Astrocyte of the spinal cord (primary cell): ENCODE measurements at places on chromosomes 1 and 21.
A peak's percentile ranks its signal among the peaks of the same experiment; 100 is the strongest.

- DNase-seq: no peak
These were observed 49.5 kb upstream of the DMRTB1 start for GRCh38 chr1:53409695-53410094.

DNA sequence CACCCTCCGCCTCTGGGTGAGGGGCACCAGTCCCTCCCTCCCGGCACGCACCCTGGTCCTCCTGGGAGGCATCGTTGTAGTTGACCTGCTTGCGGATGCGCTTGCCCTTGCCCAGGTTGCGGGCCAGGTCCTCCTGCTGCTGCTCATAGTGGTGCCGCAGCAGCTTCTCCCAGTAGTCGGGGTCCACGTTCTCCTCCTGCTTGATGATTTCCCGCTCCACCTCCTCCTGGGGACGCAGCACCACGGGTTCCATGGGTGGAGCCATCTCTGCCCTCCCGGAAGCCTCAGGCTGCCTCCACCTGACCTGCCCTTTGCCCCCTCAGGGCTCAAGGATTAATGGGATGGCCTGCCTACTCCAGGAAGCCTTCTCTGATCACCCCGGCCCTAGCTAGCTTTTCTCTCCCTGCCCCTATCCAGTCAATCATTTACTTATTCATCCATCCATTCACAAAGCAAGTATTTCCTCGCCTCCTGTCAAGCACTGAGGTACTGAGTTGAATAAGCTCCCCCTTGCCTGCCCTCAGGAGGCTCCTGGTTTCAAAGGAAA is 53.5 kb downstream of the CHD5 start:
- DNase-seq: no peak

DNA sequence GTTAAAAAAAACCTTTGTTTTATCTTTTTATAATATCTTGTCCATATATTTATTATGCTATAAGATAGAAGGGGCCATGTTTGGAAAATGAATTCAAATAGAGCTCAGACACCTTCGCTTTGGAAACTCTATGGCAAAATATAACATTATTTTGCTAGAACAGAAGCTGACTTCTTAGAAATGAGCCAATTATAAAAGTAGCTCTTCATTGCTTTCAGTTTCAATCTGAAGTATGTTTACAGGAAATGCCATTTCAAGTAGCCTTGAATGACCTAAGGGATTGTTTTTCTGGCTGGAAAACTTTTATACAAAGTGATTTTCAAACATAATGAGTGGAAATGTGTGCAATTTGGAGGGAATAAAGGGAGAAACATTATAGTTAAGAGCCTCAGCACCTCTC is 37.8 kb upstream of the GBP5 start:
- DNase-seq: peak; percentile 25

DNA sequence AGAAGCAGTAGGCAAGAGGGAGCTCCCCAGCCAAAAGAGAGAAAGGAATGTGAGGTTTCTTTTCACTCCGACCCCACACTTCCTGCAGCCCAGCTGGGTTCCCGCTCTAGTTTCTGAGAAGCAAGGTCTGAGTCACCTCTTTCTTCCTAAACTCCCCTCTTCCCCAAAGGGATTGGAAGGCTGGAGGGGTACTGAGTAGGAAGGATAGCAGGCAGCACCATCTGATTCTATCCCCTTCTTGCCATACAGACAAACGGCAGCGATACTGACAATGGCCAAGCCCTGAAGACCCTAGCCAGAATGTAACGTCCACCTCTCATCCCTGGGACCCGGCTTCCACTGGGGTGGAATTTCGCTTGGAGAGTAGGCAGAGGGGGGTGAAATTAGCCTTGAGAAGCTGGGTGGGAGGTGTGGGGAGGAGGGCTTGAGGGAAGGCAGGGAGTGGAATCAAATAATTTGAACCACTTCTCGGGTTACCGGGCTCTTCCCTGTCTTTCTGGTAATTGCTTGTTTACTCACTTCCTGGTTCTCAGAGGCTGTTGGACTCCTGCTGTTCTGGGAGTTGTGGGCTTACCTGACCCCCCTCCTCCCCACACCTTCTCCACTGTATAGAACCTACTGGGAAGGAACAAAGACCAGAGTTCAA is 13.2 kb downstream of the IER5 start:
- DNase-seq: peak; percentile 82

DNA sequence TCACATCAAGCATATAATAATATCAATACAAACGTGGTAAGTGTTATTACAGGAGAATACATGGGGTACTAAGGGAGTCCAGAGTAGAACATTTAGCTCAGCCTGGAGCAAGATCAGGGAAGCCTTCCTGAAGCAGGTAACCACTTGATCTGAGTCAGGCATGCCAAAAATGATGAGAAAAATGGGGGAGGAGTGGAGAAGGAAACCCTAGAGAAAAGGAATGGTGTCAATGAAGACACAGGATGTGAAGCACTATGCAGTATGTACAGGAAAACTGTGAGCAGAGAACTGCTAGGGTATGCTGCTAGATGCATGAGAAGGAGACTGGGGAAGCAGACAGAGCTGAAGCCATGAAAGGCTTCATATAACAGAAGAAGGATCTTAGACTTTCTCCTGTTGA is 84.7 kb downstream of the NOTCH2 start:
- no peak for DNase-seq

DNA sequence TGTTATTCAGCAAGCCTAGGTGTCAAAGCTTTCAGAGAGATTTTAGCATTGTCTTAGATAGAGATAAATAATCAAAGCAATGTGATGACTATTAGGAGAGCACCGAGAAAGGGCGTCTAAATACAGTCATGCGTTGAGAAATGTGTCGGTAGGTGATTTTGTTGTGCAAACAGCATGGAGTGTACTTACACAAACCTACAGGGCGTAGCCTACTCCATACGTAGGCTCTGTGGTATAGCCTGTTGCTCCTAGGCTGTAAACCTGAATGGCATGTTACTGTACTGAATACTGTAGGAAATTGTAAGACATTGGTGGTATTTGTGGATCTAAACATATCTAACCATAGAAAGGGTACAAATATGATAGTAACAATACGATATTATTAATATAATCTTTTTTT is 31.8 kb downstream of the KIF1B start:
- DNase-seq: no peak

DNA sequence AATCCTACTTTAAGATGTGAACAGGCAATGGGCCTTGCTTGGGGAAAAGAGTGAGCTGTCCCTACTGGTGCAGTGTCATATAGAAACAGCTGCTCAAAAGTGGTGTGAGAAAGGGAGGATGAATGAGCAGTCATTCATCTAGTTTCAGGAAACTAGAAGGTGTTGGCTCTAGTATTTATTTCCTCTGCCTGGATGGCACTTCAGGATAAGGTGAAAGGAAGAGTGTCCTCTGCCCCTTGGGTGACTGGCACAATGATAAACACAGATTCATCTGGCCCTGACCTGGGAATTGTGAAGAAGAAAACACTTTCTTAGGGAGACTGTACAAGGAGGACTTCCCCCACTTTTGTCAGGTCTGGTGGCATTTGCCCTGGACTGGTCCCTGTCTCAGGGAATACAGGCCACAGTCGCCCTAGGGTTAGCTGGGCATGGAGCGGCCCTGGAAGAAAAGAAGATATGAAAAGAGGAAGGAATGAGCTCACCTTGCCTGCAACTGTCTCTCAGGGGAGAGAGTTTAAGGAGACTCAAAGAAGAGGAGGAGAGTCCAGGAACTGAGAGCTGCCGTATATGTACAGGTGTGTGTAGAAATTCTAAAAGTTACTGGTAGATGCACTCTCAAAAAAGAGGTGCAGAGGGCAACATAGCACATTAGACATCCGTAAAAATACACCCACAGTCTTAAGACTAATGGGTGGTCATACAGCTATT is 13.8 kb upstream of the NMNAT2 start:
- no peak for DNase-seq

GRCh38 chr1:206518206-206518605 is 10.9 kb downstream of the RASSF5 start:
- no peak for DNase-seq

DNA sequence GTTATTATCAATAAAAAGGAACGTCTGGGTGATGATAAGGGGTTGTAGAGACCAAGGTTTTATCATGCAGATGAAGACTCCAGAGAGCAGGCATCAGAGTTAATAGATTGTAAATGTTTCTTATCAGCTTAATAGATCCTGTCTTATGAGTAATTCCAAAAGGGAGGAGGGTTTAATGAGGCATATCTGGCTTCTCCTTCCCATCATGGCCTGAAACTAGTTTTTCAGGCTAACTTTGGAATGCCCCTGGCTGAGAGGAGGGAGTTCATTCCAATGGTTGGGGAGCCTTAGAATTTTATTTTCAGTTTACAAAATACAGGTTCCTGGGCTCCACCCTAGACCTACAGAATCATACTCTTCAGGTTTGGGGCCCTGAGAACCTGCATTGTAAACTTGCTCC is 13.5 kb downstream of the PLA2G2D start:
- DNase-seq: no peak
